ENCODE measurements at places on chromosomes 4 and X.

- no peak for DNase-seq
Measured at GRCh38 chrX:152872522-152872921, 25.3 kb upstream of the ZNF185 start.

- DNase-seq, result no peak
Measured at GRCh38 chr4:76779740-76780459, 118.0 kb downstream of the SOWAHB start.

GRCh38 chr4:54539500-54540029 is 118.2 kb upstream of the KIT start:
- DNase-seq, result no peak

DNA sequence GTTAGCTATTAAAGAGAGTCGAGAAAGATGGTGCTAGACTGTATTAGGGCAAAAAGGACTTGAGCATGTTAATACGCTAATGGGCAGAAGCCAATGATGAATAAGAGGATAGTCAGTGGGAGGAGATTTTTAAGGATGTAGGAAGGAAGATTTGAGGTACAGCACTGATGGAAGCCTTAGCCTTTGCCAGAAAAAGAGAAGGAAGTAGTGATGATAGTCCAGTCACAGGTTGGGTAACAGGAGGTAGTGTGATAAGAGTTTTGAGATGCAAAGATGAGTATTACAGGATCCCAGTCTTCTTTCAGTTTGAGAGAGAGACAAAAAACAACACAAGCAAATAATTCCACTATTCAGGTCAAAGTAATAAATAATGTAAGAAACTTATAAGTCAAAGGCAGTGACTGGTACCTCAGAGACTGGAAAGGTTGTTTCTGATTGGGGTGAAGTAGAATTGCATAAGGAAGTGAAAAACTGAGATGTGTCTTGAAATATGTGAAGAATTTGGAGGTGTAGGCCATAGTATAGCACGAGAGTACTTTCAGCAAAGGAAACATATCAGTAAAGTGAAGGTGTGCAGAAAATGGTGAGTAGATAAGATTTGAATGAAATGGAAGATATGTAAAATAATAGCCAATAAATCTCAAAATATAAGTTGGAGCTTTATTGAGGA is 22.1 kb upstream of the NDNF start:
- DNase-seq, result no peak

- DNase-seq, result no peak
Measured at GRCh38 chr4:53321151-53321983, 44.5 kb downstream of the SCFD2 start.

DNA sequence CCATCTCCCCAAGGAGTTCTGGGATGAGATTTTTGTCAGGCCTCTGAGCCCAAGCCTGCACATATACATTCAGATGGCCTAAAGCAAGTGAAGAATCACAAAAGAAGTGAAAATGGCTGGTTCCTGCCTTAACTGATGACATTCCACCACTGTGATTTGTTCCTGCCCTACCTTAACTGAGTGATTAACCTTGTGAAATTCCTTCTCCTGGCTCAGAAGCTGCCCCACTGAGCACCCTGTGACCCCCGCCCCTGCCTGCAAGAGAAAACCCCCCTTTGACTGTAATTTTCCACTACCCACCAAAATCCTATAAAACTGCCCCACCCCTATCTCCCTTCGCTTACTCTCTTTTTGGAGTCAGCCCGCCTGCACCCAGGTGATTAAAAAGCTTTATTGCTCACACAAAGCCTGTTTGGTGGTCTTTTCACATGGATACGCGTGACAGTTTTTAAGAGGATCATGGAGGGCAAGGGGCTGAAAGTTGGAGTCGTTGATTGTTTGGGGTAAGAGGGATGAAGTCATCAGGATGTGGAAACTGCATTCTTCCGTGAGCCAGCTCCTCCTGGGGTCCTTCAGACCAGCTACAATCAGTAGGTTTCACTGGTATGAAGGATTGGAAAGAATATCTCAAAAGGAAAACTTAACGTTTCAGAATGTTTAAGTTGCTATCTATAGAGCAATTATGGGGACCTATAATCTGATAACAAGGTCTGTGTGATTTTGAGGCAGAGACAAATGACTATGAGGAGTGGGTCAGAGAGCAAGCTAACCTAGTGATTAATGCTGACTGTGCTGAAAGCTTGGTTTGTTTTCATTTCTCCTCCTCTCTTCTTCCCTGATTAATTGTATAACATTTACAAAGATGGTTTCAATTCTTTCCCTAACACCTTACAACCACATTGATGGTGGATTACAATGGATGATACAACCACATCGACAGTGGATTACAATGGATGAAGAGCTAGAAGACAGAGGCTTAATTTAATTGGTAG is 28.6 kb upstream of the MAGEA11 start:
- DNase-seq, result no peak

DNA sequence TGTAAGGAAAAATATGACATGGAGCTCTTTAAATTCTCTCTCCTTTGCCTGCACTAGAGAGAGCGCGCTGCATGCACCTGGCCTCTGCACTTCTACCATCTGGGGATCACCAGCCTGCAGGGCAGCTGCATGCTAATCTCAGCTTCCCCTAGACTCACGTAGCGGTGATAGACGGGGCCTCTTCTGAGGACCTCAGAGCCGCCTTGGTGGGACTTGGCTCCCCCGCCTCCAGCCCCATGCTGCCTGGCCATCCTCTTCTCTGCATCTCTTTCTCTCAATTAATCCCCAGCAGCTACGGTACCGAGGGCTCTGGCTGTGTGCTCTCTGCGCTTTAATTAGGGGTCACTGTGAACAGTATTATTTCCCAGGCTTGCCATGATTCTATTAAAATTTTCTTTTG is 52.8 kb upstream of the PSAPL1 start:
- no peak for DNase-seq

GRCh38 chr4:78638337-78639172 is 87.0 kb downstream of the ANXA3 start:
- DNase-seq, result no peak

DNA sequence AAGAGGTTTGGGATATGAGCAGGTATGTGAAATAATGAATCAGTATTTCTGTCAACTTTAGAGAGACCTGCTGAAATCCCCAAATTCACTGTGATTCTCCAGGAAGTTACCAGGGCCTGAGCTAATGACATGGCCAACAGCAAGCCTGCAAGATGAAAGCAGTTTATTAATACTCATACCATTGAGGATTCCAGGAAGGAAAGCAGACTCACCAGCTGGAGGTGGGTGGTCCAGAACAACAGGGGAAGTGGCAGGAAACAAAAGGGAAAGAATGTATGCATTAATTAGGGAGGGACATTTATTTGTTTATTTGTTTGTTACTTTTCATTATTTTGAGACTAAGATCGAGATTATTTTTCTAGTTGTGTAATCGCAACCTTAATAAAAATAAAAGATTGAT is 196.6 kb upstream of the AGA start:
- no peak for DNase-seq

- DNase-seq, result peak; percentile 43
Measured at GRCh38 chr4:158850800-158851644, 82.2 kb downstream of the FNIP2 start.

Measured in CD4-positive, alpha-beta T cell treated with Interleukin-21 for 1 hour (primary cell).